Smooth muscle cell of the pulmonary artery (primary cell): ENCODE measurements at places on chromosomes 13 and 19. TPM values are rescaled to one million over a fixed set of nuclear protein-coding genes. Genes with fewer than 3 reads are reported as not detected.

KASH5 gene
- not detected in 2 replicates for total RNA-seq

ZNF93 gene
- 2.6 and 2.9 TPM in 2 replicates for total RNA-seq

RPS15 gene
- 311 and 346 TPM in 2 replicates for total RNA-seq

RNF113B gene
- not detected in 2 replicates for total RNA-seq

TBXA2R gene
- total RNA-seq, result 2.9 and 3.0 TPM in 2 replicates
